ENCODE measurements at places on chromosomes 16 and 17.

DNA sequence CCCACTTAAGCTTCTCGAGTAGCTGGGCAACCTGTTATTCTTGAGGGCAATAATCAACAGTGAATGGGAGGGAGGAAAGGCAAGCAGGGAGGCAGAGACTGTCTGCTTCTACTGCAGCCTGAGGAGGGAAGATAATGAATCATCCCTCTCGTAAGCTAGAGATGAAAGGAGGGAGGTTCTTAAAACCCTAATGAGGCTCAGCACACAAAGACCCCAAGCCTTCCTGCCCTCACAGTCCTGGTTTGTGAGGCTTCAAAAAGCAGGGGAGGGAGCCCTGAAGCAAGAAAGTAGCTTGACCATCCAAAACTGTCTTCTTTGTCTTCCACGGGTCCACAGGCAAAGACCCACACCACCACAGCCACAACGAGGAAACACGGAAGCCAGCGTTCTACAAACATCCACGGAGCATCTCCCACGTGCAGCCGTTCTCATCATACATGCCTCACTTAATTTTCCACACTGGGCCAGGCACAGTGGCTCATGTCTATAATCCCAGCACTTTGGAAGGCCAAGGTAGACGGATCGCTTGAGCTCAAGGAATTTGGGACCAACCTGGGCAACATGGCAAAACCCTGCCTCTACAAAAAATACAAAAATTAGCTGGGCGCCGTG is 1.8 kb downstream of the PIK3R5 start:
- DNase-seq, result no peak

GRCh38 chr16:3235856-3236669 is 1.1 kb upstream of the ZNF200 start:
- peak; percentile 39 for DNase-seq

DNA sequence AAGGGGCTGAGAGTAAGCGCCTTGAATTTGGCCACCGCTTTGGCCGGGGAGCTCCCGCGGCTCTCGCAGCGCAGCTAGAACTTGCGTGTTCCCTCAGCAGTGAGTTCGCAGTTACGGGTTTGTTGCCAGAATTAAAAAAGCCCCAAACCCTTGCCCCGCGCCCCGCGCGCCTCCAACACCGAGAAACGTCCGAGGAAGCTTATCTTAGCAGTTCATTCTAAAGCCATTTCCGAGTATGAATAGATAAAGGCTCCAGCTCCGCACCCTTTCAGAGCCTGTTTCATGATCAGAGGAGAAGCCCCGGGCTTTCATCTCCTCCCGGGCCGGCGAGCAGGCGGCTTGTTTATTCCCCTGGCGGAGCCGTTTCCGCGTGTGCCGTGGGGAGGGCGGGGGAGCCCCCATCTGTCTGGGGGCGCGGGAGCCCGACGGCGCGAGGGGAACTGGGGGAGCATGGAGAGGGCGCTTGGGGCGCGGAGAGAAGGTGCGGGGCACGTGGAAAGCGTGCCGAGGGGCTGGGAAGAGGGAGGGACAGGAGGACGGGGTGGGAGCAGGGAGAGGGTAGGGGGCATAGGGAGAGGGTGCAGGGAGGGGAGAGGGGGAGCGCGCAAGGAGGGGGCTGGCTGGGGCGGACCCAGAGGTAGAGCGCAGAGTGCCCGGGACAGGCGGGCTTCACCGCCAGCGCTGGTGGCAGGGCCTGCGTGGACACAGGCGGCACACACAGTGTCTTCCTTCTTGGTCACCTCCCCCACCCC is 9.9 kb downstream of the TBX4 start:
- DNase-seq, result no peak

DNA sequence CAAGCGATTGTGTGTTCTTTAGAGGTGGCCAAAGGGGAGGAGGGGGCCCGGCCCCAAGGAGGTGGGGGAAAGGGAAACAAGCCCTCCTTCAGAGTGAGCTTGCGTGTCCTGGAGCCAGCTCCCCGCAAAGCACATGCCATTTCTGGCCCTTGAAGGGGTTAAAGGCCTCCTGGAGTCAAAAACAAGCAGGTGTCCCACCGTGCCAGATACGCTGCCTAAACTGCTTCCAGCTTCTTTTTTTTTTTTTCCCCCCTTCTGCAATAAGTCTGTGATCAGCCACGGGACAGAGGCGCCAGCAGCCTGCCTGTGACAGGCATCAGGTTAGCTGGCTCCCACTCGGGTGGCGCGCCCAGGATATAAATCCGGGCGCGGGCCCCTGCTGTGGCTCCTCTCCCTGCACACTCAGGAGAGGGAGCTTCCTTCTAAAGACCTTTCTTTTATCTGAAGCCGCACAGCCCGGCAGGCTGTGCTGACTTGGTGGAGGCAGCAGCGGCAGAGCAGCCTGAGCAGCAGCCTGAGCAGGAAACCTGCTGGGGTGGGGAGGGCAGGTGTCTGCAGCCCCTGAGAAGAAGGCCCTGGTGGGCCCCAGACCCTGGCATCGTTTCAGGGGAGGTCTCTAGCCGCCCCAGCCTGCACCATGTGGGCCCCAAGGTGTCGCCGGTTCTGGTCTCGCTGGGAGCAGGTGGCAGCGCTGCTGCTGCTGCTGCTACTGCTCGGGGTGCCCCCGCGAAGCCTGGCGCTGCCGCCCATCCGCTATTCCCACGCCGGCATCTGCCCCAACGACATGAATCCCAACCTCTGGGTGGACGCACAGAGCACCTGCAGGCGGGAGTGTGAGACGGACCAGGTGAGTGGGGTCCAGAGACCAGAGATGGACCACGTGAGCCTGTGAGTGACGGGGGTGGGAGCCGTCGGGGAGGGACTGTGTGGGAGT is at the start of gene WFIKKN2:
WFIKKN2 (plus strand) TSS at position 286 of the 934 bp plus-strand sequence; CDS start at position 638, 352 bp downstream.
- no peak for DNase-seq

DNA sequence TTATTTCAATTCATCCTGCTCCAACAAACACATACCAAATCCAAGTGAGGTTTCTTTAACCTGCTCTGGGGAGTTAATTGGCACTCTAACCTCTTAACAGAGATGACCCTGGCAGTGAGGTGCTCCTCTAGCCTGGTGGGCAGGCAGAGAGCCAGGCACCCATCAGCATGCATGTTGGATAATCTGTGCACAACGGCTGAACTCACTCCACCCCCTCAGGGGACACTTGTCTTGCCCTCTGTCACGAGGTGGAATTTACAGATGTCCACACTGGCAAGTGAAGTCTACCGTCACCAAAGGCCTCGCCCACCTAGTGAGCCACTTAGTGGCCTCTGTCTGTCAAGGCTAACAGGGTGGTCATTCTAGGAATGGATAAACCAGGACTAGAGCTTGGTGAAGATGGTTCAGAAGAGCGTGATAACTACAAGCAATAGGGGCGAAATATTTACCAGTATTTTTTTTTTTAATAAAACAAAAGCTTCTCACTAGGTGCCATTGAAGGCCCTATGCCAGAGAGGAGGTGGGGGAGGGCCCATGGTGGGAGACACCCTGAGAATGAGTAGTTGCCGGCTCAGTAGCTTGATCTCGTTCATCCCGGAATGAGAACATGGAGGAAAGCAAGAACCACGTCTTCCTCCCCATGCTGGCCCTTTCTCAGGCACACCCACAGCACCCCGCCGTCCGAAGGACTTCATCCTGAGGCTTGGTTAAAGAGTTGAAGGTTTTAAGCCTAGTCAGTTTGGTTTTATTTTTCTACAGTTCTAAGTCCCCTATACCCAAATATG is 25.2 kb downstream of the PLD6 start:
- DNase-seq, result no peak

GRCh38 chr17:77153999-77154586 is 13.3 kb downstream of the SEC14L1 start:
- DNase-seq, result no peak

DNA sequence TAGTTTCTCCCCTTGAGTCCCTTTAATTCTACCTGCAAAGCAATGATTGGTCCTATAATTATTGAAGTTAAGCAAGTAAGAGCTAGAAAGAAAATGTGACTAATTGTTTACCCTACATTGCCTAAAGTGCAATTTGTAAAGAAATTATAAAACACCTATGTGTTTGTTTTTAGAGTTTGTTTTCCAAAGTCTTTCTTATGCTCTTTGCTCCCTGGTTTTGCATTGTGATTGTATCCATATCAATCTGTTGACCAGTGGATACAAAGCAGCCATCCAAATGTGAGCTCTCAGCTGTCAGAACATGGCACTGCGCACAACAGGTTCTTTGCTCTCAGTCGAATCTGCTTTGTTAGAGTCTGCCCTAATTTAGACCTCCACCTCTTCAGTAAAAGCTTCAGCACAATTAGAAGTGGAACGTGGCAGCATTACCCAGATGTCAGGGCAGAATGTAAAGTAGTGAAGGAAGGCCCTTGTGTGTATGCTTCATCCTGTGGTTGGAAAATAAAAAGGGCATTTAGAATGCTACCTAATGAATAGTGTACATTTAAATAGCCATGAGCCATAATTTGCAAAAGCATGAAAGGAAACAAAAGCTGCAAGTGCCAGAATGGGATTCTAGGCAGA is 70.5 kb downstream of the AATF start:
- no peak for DNase-seq

DNA sequence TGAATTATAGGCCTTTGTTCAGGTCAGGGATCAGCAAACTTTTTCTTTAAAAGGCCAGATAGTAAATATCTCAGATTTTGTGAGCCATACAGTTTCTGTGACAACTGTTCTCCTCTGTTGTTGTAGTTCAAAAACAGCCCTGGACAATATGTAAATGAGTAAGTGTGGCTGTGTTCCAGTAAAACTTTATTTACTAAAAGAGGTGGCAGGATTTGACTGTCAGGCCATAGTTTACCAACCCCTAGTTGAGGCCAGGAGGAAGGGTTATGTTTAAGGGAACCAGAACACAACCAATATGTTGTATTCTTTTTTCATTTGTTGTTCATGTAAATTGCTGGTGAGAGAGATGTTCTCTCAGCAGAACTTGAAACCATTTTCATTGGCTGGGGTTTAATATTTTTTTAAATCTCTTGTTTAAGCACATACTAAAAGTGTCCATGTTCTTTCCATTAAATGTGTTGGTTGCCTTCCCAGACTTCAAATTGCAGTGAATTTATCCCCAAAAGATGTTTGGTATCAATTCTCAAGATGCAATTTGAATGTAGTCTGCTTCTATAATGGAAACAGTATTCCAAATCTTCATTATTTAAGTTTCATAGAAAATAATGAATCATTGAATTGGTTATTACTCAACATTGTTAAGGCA is 260.3 kb downstream of the FTO start:
- no peak for DNase-seq

- no peak for DNase-seq
Observed at GRCh38 chr16:11603331-11603750, 16.6 kb upstream of the LITAF start.

GRCh38 chr16:29107299-29107698 is 122.4 kb downstream of the LAT start:
- no peak for DNase-seq

DNA sequence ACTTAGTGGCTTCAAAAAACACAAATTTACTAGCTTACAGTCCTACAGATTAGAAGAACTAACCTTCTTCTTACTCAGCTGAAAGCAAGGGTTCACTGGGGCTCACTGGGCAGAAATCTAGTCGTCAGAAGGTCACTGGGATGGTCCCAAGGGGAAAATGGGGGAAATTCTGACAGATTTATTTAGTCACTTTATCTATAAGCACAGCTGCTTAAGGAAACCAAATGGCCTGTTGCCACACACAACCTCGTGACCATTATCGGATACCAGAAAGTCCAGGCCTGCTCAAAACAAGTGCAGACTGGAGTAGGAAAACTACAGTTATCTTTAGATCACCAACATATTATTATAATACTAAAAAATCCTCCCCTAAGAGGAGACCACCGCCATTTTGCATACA is 374.6 kb upstream of the ASIC2 start:
- DNase-seq, result no peak

DNA sequence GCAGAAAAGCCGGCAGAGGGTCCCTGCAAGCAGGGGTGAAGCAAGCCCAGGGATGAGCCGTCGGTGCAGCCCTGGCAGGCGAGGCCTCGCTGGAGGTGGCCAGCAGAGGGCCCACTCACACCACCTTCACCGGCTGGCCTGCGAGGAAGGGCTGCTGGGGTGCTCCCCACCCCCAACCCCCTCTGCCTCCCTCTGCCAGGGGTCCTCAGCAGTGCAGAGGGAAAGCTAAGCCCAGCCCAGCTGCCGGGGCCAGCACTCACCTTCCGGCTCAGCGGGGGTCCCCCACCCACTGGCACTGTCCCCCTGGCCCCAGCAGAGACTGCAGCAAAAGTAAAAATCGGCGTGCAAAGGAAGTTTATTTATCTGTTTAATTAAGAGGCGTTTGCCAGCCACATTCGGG is 113.4 kb downstream of the ENGASE start:
- peak; percentile 6 for DNase-seq

- DNase-seq, result no peak
Observed at GRCh38 chr16:78116946-78117345, 17.5 kb downstream of the WWOX start.

DNA sequence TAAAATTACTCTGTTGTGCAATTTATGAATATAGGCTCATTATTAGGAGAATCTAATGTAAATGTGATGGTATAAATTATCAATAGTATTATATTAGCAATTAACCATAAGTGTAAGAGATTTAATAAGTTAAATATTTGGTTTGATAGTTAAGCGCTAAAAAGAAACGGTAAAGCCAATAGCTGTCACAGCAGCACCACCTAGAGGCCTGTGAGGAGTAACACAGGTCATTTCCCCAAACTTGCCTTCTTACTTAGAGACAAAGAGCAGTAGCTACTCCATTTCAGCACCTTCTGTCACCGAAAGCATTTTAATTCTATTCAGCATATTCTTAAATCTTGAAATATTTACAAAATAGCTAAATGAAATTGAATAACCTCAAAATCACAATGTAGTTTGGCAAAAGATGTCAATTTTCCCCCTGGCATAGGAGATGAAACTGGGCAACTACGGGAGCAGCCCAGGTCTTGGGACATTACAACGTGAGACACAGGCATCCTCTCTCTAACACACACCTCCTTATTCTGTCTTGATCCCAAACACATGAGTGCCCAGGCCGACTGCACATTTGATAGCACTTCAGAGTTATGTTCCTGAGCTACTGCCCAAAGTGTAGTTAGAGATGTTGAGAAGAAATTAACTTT is 14.3 kb upstream of the DYNLRB2 start:
- DNase-seq, result peak; percentile 48

DNA sequence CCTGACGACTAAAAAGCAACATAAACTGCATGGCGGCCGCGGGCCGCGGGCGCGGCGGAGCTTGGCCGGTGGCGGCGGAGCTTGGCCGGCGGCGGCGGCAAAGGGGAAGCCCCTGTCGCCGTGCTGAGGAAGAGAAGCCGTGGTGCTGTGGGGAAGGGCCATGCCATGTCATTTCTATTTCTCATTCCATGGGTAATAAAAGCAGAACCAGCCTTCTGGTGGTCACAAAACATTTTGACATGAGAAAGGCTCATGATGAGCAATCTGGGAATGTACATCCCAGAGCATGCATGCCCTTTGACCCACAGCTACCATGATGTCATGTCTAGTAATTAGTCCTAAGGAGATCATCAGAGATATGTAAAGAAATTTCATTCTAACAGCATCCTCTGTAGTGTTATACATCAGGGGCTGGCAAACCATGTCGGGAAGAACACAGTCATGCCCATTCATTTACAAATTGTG is 23.9 kb upstream of the HEATR6 start:
- DNase-seq, result peak; percentile 34

- DNase-seq, result no peak
Observed at GRCh38 chr16:51321251-51321650, 170.2 kb upstream of the SALL1 start.

- DNase-seq, result no peak
Observed at GRCh38 chr17:75680431-75680830, 13.3 kb downstream of the SAP30BP start.

Measured in activated CD4-positive, alpha-beta T cell treated with anti-CD3 and anti-CD28 coated beads, Interleukin-2, amount 50 U/mL, for 48 hours (primary cell).